CD4-positive, alpha-beta T cell treated with Interleukin-1 beta for 1 hour (primary cell): ENCODE measurements at places on chromosomes 1 and 21.

DNA sequence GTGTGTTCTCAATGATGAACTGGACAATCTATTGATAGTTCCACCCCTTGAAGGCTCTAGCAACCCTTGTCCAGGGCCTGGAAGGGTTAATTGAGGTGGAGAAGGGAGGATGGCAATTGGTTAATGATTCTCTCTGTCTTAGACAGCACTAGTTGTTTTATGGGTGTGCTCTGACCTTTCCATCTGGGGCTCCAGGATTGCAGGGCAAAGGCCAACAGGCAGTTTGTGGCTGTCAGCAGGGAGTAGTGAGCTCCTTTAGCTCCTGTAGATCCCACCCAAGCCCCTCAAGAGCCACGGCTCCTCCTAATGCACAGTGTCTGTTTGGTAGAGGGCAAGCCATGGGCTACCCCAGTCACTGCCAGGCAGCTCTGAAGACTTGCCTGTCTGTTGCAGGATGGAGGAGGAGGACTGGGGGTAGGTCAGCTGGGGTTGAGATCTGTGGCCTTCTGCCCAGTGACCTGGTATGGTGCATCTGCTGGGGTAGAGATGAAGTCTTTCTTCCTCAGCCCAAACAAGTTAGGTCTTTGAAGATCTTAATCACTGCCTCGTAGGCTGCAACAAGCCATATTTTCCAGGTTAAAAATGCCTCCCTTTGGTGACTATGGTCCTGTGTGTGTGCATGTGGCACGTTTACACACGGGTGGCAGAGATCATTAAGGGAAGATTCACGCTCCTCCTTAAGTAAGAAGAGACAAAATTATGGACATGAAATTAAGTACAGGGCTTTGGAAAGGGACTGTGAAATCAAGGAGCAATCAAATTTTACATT is 7.7 kb downstream of the MROH7 start:
- no peak for DNase-seq

DNA sequence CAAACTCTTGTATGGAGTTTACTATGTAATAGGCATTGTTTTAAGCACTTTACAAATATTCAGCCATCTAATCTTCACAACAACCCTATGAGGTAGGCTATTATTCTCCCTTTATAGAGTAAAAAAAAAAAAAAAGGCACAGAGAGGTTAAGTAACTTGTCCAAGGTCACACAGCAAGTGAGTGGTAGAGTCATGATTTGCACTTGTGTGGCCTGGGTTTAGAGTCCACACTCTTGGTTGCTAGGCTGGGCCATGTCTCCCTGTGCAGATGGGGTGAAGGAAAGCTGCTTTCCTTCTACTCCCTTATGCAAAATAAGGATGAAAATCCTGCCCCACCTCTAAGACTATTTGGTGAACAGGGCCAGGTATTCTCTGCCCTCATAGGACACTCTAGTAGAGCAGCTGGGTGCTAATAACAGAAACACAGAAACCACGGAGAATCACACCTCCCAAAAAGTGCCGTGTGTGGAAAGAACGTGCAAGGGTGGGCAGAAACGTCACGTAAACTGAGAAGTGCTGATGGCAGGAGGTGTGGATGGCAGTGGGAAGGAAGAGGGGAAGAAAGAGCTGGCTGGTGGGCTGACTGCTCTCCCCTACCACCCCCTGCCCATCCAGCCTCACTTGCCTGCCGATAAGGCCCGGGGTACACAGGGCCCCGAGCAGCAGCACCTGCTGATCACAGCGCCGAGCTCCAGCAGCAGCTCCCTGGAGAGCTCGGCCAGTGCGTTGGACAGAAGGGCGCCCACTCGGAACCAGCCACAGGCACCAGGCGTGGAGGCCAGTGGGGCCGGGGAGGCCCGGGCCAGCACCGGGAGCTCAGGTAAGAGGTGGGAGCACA is 28.3 kb upstream of the VPS13D start:
- DNase-seq, result peak; percentile 48

GRCh38 chr1:228767636-228768354 is 32.5 kb downstream of the RHOU start:
- DNase-seq, result no peak

DNA sequence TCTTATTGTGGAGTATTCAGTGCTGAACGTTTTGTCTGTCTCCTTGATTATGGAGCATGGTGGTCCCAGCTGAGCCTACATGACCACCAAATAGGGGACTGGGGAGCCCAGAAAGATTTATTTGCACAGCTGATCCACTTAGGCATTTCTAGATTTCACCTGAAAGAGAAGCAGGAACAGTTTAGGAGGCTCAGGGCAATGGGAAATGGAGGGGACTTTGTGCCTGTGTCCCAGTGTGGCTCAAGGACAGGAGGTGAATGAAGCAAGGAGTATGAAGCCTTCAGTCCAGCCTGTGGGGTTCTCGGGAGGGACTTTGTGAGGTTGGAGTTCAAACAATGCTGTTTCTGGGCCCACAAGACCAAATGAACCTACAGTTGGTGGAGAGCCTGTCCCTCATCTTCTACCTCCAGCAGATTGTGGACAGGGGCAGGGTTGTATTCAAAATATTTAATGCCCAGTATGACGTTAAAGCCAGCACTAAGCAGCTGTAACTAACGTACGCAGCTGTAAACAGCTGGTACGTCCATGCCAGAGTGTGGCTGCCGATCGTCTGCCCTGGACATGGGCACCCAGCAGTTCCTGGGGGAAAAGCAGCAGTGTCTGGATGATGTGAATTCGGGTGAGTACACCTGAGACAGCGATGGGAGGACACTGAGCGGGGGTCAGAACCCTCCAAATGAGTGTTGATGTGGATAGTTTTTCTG is 164.9 kb upstream of the RAB4A start:
- no peak for DNase-seq

GRCh38 chr1:45095450-45095849 is 83.4 kb downstream of the UROD start:
- DNase-seq, result no peak
